Tongue (tissue), 3 donors: ENCODE measurements at places on chromosomes 12 and 14. TPM values are rescaled to one million over a fixed set of nuclear protein-coding genes. Genes with fewer than 3 reads are reported as not detected.

The CRACR2A gene
- 5.1 TPM for total RNA-seq

The TTC6 gene
- 5.2 TPM for total RNA-seq

The CDCA3 gene
- total RNA-seq: 5.9 TPM

The CABP1 gene
- total RNA-seq: 0.51 TPM

The PRPF39 gene
- 66.1 TPM for total RNA-seq

The PCED1B gene
- 0.31 TPM for total RNA-seq

The EVL gene
- total RNA-seq: 41.2 TPM

The ANKRD33 gene
- total RNA-seq: not detected

The GDF3 gene
- total RNA-seq: not detected

The RAD9B gene
- 5.3 TPM for total RNA-seq

The ADIPOR2 gene
- total RNA-seq: 26.5 TPM

The BBS10 gene
- 16.8 TPM for total RNA-seq

The AQP6 gene
- total RNA-seq: 0.10 TPM
